ENCODE measurements at places on chromosomes 2 and 18.

DNA sequence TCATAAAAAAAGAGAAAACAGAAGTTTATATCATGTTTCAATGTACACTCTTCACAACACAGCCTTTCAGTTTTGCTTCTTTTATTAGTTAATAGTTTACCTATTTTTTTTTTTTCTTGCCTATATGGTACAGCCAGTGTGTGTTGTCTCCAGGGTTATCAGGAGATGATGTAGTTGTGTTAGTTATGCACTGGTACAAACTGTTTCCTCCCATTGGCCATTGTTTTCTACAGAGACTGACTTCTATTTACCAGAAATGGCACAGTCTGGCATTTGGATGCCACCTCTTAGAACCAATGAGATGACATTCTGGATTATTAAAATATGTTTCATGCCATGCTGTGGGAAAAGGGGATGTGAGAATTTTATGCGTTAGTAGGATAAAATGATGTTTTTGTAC is 339.4 kb downstream of the PLCL1 start:
- no peak for DNase-seq

- DNase-seq = no peak
Measured at GRCh38 chr18:59990121-59990823, 90.5 kb downstream of the PMAIP1 start.

- DNase-seq = no peak
Measured at GRCh38 chr2:165467921-165468320, 1.6 kb upstream of the CSRNP3 start.

GRCh38 chr2:205695460-205695991 is 13.2 kb downstream of the NRP2 start:
- no peak for DNase-seq

DNA sequence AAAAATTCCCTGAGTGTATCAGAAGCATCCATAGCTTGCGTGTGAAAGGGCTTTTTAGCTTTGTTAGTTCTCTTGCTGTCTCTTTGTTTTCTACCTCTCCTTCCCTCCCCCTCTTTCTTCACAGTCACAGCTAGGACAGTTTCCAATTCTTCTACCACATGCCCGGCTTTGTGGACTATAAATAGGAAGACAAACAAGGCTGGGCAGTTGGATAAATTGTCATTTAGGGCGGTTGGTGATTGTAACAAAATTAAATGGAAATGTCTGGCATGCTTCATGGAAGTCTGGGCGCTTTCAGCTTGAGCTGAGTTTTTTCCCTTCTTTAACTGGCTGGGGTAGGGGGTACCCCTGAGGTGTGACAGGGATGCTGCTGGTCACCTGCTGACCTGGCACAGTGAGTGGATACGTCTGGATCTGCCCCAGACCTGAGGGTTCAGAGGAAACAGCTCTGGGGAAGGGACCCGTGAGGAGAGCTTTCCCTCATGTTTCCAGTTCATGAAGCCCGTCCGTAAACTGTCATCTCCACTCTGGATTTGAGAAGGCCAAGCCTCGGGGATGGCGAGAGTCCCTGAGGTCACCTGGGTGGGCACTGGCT is 29.0 kb upstream of the GIGYF2 start:
- no peak for DNase-seq

GRCh38 chr2:8352296-8352695 is 329.6 kb upstream of the ID2 start:
- no peak for DNase-seq

- no peak for DNase-seq
Measured at GRCh38 chr2:81734981-81735380, 1430.4 kb upstream of the LRRTM1 start.

DNA sequence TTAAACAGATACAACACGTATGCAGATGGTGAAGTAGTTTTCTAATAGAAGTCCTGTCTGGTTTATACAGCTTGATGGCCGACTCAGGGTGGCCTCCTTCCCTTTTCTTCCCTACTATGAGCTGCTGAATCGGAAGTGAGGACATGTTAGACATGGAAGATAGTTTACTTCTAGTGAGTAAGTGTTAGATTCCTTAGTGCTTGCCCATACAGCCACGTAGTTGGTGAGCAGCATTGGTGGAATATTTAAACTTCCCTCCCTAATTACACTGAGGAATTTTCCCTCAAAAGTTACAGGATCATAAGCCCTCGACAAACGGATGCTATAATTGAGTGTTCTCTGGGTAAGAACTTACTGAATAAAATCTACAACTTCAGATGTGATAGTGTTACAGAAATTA is 52.1 kb downstream of the RHBDD1 start:
- DNase-seq = no peak

GRCh38 chr2:191115391-191115790 is 35.4 kb downstream of the STAT4 start:
- DNase-seq = no peak

DNA sequence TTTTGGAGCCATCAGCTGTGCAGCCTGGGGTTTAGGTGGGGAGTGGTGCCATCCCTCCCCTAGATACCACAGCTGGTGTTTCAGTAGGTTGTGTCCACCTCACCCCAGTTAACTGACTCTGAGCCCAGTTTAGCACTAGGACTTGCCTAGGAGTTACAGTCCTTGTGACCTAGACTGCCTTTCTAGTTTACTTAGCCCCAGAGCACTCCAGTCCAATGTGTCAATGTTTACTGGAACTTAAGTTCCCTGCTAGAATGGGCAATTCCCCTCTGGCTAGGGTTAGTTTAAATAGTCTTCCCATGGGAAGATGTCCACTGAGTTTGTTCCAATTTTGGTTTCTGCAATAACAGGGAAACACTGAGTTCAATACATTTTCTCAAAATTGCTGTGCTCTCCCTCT is 909.2 kb downstream of the CCDC85A start:
- no peak for DNase-seq
